Brain (organoid and tissue), 16 donors: ENCODE measurements at places on chromosomes 4 and X.
A peak's percentile ranks its signal among the peaks of the same experiment; 100 is the strongest.

- DNase-seq = no peak
Observed at GRCh38 chr4:115852767-115853091, 739.3 kb upstream of the NDST4 start.

DNA sequence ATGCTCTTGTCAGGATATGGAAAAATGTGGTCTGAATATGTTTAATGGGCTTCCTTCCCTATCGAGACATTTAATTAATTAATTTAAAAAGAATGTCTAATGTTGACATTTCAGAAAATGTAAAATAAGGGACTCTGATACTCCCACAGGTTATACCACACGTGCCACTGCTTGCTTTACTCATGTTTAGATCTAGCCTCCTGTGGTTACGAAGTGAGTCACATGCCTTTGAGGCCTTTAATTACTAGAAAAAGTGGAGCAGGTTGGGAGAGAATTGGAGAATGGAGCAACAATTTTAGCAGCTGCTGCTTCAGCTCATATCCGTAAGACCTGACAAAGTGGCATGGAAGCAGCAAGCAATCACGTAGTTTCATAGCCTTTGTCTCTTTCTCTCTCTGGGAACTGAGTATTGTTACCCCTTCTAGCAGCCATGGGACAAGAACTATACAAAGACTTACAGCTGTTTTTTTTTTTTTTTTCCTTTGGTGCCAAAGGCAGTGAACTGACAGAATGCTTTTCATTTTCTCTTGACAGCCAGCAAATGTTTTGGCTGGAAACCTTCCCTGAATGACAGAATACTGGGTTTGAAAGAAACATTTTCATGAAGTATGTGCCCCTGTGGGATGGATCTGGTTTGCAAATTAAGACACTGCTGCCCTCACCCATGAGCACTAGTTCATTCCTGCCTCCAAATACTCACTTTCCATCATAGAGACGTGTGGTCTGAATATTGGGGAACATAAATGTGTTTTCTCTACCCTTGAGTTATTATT is 355.1 kb upstream of the PABPC5 start:
- DNase-seq = peak; percentile 21

DNA sequence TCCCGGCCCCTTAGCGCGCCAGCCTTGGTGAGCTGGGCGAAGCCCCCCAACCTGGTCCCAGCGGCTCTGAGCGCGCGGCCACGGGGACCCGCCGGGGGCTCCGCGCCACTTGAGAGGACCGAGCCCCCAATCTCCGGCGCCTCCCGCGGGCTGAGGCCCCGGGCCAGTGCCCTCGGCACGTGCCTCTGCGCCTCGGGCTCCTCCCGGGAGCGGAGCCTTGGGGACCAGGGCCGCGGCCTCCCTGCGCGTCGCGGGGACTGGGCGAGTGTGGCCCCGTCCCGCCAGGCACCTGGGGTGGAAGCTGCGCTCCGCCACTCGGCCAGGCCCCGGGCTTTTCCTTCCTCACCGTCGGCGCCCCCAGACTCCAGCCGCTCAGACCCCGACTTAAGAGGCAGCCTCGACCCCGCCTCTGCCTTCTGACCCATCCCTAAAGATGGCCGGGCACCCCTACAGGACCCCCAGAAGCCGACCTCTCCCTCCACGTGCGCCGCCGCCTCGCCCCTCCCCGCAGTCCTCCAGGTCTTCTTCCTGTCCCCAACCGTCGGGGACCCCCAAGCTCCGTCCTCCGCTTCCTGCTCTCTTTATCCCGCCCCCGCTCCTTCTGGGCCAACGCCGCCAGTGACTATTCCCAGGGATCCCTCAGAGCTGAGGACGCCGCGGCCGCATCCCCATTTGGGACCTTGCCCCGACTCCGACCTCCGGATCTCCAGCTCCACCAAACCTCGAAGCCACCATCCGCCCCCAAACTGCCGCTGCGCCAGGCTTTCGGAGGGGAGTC is 752 bp downstream of the ERAS start:
- no peak for DNase-seq

GRCh38 chr4:8332891-8333331 is 63.4 kb downstream of the HTRA3 start:
- DNase-seq = no peak

GRCh38 chr4:180203349-180203748 is 2039.9 kb upstream of the TENM3 start:
- DNase-seq = no peak

GRCh38 chr4:37918653-37919052 is 27.8 kb downstream of the TBC1D1 start:
- DNase-seq = no peak

- no peak for DNase-seq
Observed at GRCh38 chrX:48854898-48855297, 19.5 kb upstream of the PCSK1N start.

GRCh38 chr4:74021601-74022000 is 16.9 kb downstream of the CXCL3 start:
- no peak for DNase-seq

- peak; percentile 96 for DNase-seq
Observed at GRCh38 chr4:1167244-1167949, 5.0 kb downstream of the SPON2 start.

GRCh38 chrX:56785442-56785841 is 56.4 kb downstream of the NBDY start:
- no peak for DNase-seq

DNA sequence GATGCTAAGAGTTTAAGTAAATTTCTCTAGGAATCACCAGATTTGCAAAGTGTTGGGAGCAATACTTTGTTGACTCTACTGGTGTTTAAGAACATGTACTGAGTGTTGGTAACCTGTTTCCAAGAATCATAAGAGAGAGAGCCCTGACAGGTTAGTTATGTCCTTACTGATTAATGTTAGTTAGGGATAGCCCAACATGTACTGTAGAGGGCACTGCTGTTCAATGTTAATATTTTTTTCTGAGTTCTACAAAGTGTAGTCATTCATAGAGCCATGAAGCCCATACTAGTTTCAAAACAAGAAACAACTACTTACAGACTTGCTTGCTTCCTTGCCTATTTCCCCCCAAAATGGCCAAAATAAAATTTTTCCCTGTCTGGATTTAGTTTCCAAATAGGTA is 11.9 kb downstream of the TMPRSS11D start:
- DNase-seq = no peak

DNA sequence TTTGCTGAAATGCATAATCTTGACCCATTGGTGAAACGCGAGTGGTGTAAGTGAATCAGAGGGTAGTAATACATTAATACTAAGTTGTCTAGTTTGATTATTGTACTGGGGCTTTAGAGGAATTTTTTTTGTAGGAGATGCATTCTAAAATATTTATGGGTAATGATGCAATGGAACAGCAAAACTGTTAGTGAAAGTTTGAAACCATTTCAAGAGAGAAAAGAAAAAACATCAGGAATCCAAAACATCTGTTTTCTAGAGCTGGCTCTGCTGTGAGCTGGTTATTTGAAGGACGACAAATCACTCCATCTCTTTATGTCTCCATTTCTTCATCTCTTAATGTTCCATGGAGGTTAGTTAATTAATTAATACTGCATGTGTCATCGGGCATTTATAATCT is 351.9 kb upstream of the FAT1 start:
- no peak for DNase-seq

DNA sequence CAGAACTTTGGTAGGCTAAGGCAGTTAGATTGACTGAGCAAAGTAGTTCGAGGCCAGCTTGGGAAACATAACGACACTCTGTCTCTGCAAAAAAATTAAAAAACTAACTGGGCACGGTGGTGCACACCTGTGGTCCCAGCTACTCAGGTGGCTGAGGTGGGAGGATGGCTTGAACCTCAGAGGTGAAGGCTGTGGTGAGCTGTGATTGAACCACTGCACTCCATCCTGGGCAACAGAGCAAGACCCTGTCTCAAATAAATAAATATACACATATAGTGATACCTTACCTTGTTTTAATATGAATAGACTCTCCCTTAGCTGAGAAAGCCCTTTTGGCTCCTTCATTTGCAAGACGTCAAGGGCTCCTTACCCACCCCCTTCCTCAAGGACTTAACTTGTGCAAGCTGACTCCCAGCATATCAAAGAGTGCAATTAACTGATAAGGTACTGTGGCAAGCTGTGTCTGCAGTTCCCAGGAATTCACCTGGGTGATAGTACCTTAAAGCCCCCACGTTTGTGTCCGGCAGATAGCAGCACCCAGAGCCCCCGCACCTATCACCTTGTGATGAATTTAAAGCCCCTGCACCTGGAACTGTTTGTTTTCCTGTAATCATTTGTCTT is 655.6 kb upstream of the GALNTL6 start:
- no peak for DNase-seq

DNA sequence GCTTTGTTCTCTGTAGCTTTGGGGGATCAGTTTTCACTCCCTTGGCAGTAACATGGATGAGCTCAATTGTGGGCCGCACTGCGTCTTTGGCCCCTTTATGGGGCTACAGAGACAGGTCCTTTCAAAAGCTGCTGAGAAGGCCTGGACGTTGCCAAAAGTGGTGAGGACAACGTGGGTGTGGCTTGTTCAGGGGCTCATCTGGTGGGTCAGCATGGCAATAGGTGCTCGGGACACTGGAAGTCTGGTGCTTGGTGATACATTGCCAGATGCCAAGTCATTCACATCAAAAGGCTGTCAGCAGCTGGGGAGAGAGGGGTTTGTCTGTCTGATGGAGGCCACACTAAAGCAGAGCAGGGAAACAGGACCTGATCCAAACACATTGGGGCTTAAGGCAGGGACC is 149.8 kb upstream of the EOLA2 start:
- DNase-seq = no peak

- DNase-seq = no peak
Observed at GRCh38 chr4:148078061-148078460, 346.2 kb downstream of the ARHGAP10 start.

- DNase-seq = no peak
Observed at GRCh38 chr4:121978172-121978516, 26.3 kb upstream of the TRPC3 start.

DNA sequence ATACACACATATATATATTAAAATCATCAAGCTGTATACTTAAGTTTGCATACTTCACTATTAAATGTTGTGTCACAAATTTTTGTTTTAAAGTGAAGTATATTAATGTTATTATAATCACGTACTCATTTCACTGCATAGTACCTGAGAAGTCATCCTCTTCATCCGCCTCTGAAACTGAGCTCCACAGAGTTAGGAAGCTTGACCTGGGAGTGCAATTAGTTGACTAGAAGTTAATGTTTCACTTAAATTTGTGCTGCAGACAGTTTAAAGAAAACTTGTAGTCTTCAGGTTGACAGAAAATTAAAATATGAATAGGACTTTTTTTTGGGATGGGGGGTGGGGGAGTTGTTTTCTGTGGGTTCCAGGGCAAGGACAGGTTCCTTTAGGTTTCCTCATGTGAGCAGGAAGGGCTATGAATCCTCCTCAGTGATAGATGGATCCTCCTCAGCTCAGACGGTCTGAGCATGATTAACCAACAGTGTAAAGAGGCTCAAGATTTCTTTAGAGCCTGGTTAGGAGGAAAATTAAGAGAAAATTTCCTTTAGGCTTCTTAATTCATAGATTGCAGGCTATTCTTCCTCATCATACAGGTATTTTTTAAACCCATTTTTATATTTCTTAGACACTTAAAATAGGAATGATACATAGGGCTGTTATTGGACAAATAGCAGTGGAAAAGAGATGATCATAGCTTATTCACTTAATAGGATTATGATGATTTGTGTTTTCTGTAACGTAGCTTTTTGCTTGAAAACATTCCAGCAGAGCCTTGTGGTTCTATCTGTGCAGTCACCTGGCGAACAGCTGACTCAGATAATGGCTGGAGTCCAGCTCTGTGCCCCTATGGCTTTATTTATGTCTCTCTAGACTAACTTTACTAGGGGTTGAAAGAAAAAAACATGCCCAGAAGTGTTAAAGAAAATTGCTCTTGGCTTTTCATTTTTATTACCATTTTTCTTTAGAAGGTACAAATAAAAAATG is 102.7 kb downstream of the SLC4A4 start:
- no peak for DNase-seq

DNA sequence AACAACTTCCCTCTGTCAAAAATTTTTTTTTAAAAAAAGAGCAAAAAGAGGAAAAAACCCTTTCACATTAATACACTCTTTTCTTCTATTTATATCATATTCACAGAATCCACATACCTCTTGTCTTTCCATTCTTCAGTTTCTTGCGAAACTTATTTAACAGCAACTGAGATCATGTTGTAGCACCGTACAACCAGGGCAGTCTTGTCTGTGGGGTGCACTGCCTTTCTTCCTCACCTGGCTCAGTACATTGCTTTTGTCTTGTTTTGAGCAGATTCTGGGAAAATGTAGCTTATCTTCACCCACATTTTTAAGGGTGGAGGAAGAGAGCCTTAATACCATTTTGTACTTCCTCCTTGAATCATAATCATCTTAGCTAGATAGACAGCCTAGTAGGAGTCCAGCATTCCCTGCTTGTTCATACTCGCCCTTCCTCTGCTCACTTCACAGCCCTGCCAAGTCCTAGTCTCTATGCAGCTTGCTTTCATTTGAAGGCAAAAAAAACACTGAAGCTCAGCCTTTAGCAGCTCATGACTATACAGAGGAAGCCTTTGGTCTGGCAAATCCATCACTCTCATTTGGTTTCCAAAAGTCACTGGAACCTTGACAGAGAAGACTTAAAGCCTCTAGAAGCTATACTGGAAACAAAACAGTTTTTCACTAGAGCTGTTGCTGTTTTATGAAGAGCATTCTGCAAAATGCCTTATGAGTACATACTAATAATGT is 140.6 kb upstream of the BANK1 start:
- peak; percentile 35 for DNase-seq

- DNase-seq = peak; percentile 43
Observed at GRCh38 chrX:117972711-117973109, 143.9 kb downstream of the KLHL13 start.

DNA sequence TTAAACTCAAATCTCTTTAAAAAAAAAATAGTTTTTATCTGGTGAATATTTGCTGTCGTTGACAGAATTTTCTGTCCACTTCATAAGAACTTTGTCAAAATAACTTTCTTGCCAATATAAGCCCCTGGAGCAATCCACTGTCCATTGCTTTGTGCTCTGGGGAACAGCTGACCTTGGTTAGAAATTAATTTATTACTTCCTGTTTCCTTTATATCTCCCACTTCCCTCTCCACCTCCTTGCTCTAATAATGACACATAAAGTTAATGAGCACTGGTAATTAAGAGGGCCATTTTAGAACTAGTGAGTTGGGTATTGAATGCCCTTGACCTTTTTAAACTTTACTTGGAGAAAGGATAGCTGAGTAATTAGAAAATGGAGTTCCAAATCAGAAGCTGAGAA is 151.3 kb upstream of the LEF1 start:
- DNase-seq = no peak

DNA sequence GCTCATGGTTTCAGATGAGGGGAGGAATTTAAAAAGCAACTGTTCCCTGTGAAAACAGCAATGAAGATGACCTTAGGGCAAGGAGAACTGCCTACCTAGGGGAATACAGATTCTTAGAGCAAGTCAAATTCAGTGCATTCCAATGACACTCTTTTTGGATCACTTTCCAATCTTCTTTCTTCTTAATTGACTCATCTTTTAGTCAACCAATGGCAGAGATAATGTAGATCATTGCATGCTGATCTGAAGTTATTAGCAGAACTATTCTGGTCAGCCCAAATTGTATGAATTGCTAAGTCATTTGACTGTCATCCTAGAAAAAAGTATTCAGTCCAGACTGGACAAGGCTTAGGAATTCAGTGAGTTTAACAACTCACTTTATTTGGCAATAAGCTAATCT is 12.6 kb upstream of the NR3C2 start:
- no peak for DNase-seq
